Fibroblast of skin of abdomen (primary cell): ENCODE measurements at places on chromosomes 1 and 21.

DNA sequence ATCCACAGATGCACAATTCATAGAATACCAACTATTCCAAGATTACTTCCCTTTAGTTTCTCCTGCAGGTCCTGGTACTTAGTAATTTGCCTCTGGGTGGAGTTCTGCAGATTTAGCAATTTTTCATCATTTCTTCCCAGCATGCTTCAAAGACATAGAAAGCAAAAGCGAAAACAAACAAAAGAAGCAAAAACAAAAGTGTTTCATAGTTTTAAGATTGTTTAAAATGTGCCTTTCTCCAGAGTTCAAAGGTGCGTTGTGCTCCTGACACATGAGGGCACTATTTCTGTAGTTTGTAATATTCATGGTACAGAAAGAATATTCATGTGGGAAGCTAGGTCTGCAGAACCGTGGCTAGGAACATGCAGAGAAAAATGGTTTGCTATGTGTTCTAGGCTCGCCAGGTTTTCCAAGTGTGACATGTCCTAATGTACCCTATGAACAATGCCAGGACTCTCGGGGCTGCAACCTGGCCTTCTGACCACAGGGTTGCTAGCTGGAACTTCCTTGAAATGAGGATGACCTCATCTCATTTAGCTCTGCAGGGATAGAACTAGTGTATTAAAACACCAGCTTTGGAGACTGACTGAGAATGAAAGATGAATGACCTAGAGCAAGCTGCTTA, 30.0 kb upstream of the RCSD1 start:
- DNase-seq = peak; percentile 40

GRCh38 chr1:166703141-166703540, 136.1 kb upstream of the POGK start:
- DNase-seq = no peak

DNA sequence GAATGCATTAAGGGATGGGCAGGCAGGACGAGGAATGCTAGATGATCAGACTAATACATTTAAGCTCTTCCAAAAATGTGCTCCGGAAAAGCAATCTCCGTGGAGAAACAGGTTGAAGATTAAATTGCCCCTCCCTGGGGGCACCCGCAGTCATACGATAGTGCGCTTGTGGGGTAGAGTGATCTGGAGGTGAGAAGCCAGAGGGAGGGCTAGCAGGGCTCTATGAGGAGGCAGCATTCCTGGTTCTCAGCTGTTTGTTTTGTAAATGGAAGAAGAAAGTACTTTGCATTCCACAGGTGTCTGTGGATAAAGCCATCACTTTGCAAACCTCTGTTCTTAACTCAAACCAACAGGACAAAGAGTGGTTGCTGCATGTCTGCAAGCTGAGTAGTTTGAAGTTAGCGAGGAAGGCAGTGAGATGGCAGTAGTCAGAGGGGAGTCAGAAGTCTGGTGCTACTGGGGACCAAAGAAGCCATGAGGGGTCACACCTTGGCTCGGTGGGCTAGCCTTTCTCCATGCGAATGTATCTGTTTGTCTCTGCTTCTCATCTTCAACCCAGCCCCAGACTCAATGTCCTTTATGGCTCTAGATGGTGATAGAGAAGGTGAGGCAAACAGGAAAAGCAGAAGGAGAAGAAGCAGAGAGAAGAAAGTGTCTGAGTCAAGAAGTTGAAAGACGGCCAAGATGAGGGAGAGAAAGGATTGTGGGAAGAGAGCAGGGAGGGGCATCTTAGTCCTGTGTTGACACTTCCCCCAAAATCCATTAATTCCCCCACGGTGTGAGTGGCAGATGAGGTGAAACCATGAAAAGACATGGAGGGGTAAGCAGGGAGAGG, 65.2 kb upstream of the GJA8 start:
- no peak for DNase-seq

- DNase-seq = no peak
These were observed 31.4 kb downstream of the RABGAP1L start for GRCh38 chr1:174190691-174191199.

DNA sequence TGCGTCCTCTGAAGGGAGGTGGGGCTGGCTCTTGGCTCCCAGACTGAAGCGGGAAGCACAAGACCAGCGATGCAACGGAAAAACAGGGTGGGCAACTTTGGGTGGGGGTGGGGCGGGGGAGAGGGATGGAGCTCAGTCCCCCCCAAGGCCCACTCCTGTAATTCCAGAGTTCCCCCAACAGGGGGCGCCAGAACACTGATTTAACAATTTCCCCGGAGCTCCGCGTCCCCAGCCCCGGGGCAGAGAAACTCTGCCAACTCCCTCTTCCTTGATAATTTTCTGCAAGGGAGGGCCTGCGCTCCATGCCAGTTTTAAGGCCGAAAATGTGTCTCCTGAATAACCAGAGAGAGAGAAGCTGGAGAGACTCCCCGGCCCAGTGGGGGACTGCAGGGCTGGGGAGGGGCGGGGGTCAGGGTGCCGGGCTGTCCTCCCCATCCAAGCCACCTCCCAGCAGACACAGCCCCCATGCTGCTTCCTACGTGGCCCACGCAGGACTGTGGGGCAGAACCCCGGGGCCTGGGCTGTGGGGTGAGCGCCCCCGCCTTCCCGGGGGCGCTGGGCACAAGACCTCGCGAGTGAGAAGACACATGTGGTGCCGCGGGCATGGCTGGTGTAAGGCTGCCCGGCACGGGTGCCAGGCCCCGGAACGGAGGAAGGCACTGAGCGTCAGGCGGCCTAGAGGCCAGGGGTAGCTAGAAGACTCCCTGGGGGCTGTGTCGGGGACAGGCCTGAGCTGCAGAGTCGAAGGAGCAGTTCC, 51.4 kb downstream of the KIF21B start:
- peak; percentile 57 for DNase-seq
